ENCODE measurements at places on chromosomes 6 and 20.

DNA sequence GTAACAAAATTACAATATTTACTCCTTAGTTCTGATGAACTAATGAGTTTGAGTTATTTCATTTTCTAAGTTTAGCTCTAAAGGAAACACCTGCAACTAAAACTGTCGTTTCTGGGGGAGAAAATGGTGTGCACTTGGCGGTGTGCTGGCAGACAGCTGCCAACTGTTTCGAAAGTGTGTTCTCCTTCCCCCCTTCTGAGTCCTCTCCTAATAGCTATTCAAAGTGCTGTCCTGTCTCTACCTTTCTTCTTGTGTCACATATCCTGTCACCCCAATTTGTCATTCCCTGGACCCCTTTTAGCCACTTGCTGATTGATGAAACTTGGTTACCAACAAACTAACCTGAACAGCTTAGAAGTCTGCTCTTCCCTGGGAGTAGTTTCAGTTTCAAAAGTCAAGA is 4.9 kb upstream of the UBE2J1 start:
- no peak for DNase-seq

DNA sequence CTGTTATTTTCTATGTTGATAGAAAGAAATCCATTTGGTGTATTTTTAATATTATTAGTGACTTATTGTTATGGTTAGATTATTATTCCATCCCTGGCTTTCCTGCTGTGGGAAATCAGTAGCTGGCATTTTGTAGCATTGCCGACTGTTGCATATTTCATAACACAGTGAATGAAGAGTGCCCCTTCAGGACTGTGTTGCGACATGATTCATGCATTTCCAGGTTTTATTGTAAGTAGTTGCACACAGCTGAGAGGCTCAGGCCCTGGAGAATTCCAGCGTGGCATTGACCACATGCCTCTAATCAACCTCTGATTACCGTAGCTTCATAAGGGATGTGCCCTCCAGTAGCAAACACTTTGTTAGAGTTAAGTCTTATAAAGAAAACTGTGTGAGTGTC is 263.9 kb downstream of the FARS2 start:
- DNase-seq: no peak

- no peak for DNase-seq
Observed at GRCh38 chr6:82178759-82179112, 68.8 kb downstream of the IBTK start.

DNA sequence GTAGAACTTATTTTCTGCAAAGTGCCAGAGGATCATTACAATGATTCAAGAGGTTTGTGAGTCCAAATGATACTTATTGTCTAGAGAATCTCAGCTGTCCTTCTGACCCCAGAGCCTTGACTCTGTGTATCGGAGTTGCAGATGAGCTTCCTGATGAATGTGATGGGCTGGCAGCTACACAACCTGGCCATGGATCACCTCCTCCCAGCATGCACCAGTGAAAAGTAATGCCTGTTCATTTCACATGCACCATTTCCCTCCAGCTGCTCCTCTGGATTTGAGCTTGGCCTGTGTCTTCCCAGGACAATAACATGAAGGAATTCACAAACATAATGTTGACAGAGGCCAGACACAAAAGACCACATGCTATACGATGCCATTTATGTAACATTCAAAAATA is 30.0 kb downstream of the SNHG17 start:
- DNase-seq: no peak

DNA sequence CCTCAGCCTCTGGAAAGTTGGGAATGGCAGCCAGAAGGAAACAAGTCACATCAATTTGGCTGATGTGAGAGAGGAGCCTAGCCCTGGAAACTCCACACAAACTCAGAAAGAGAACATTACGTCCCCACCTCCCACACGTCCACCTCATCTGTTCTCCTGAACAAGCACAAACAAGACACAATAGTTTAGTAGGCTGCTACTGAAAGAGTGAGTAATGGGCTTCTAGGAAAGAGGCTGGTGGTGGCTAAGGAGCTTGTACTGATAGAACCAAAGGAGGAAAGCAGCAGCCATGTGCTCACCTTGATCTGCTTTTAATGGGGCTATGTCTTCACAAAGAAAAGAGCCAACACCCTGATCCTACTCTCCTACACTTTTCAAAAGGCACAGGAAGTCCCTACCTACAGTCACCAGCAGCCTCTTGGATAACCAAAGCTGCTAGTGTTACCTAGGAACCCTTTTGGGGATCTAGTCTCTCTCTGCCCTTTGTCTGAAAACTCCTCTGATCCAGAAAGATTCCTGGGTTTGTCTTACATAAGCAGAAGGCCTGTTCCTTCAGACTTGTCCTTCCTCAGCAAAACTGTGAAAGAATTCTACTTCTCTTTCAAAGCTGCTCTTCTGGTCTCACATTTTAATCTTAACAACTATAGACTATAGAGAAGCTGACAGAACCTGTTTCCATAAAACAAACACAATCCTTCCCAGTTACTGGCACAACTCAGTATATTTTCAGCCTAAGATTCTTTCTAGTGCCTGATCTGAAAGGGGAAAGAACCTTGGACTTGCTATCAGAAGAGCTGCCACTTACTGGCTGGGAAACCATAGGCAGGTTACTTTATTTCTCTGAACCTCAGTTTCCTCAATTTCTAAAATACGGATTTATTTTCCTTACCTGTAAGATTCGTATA is 3.1 kb downstream of the PLAGL2 start:
- peak; percentile 58 for DNase-seq

- DNase-seq: no peak
Observed at GRCh38 chr6:130138116-130138908, 84.4 kb downstream of the SAMD3 start.

GRCh38 chr20:33940666-33941065 is 53.0 kb upstream of the RALY start:
- DNase-seq: no peak

GRCh38 chr6:33696548-33697518 is 14.7 kb downstream of the UQCC2 start:
- DNase-seq: no peak

GRCh38 chr6:82371799-82372546 is 8.4 kb downstream of the TPBG start:
- no peak for DNase-seq

- no peak for DNase-seq
Observed at GRCh38 chr6:149347067-149347466, 29.6 kb downstream of the TAB2 start.

DNA sequence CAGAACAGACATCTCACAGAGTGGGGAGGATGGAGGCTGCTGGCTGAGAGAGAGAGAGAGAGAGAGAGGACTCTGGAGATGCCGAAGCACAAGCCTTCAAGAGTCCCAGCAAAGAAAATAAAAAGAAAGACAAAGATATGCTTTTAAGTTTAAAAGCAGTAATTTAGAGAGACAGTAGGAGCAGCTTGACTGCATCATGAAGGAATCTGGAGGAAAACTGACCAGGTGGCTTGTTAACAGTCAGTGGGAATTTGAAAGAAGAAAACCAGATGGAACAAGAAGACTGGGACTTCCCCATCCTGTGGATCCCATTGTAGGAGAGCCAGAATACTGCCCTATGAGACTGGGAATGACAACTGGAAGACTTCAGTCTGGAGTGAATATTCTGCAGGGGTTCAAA is 46.3 kb upstream of the PLN start:
- DNase-seq: no peak

GRCh38 chr6:129521946-129522345 is 188.0 kb downstream of the ARHGAP18 start:
- no peak for DNase-seq

DNA sequence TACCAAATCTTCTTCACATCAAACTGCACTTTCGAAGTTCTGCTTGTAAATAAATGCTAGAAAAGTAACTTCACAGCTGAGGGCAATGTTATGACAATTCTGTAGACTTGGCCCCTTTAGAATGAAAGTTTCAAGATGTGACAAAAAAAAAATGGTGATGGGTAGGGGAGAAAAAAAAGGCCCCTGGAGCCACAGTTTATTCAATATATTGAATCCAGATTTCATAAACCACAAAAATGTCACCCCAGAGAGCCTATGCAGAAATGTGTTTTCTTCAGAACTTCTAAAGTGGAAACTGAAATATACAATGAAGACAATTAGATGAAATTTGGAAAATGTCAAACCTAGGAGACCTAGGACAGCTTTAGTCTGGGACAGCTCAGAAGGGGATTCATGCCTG is 143.1 kb downstream of the EDN3 start:
- no peak for DNase-seq

GRCh38 chr6:135946674-135947073 is 95.2 kb downstream of the PDE7B start:
- no peak for DNase-seq

GRCh38 chr6:106974336-106974998 is at the start of gene CD24:
CD24 (minus strand) TSS chr6:106974729; CDS start chr6:106974646, 83 bp downstream.
- no peak for DNase-seq

- DNase-seq: no peak
Observed at GRCh38 chr6:41626917-41627316, 11.4 kb upstream of the MDFI start.

- no peak for DNase-seq
Observed at GRCh38 chr6:151442371-151442770, 9.6 kb downstream of the RMND1 start.

Measured in left lung (tissue), 14 donors.